ENCODE measurements at places on chromosomes 6 and 20.

GRCh38 chr6:125120054-125120590, 33.5 kb upstream of the TPD52L1 start:
- DNase-seq: no peak

GRCh38 chr6:97462031-97462430, 179.0 kb upstream of the MMS22L start:
- DNase-seq: no peak

DNA sequence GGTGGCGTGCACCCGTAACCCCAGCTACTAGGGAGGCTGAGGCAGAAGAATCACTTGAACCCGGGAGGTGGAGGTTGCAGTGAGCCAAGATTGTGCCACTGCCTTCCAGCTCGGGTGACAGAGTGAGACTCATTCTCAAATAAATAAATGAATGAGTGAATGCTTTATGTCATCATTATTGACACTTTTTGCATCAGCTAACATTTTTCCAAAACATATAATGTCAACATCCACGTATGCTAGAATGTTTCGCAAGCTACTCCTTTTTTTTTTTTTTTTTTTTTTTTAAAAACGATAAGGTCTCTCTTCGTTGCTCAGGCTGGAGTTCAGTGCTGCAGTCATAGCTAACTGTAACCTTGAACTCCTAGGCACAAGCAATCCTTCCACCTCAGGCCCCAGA, 72.2 kb downstream of the SENP6 start:
- DNase-seq: no peak

DNA sequence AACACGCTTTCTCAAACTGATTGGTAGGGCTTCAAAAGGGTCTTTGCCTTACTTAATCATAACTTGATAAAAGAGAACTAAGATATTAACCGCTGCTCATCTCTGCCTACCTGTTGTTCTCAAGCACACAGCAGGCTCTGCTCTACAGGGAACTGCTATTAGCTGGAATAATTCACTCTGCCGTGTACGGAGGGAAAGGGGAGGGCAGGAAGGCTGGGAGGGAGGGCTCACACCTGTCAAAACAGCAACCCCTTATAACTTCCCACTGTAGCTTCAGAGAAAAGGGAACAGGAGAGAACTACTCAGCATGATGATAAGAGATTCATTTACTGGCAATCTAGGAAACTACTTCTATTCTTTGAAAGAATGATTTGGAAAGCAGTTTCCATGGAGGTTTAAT, 75.1 kb downstream of the ZMYND8 start:
- no peak for DNase-seq

DNA sequence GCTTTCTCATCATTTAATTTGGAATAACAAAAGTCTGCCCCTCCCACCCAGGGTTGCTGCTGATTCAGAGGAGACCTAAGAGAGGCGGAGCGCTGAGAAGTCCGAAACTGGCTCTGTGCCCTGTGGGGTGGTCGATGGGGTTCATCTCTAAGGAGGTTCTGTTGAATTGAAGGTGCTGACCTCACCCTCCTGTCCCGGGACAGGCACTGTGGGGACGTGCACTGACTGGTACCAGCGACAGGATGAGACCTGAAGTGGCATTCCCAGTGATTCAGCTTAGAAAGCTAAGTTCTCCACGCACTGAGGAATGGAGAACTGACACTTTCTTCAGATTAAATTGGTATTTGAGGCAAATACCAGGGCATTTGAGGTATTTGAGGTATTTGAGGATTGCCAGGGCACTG, 1.3 kb downstream of the GUCA1B start:
- no peak for DNase-seq

DNA sequence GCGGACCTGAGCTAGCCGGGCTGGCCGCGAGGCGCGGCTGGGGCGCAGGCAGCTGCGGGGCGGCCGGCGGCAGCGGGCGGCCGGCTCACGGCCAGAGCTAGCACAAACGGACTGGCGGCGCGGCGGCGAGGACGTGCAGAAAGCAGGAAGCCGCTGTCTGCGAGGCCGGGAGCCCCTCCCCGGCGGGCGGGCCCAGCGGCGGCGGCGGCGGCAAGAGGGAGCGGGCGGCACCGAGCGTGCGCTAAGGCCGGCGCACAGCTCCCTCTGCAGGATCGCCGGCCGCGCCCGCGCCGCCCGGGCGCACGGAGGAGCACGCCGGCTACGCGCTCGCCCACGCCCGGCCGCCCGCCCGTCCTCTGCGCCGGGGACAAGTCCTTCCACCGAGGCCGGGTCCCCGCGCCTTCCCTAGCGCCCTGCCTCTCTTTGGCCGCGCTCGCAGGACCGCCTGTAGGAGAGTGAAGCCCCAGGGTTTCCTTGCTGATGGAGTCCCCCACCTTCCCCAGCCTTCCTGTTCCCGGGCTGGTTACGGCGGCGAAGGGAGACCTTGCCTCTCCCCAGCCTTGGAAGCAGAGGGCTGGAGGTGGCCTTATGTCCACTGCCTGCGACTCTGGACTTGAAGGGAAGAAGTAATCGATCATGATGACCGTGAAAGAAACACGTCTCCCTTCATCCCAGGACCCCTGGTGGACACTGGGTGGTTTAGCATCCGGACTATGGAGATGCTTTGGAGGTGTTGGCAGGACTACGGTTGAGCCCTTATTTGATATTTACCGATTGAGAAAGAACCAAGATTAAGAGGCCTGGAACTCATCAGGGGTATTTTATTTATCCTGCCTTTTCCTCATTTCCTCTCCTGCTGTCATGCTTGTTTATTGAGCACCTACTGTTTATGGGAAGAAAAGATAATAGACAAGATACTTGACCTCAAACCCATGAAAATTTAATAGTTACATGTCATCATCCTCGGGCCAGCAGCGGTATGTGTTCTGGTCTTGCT, at the start of gene PREP:
TSS of gene PREP (minus strand) at position 144 of the 997 bp plus-strand sequence. CDS start 191 bp downstream, outside the sequence.
- peak; percentile 83 for DNase-seq

DNA sequence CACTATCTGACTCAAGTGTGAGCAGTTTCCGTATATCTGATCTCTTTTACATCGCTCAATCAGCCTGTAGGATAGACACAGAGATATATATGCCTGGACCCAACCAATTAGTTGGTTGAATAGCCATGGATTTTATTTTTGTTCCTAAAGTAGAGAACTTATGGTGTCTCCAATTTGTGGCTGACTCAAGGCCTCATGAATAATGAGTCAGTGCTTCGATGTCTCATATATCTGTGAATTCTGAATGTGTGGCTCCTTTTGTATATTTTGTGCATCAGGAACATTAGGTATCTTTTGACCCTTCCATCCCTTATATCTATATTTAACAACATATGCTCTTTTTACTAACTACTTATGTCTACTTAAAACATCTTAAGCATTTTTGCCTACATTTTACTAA, 64.5 kb downstream of the OR2B2 start:
- no peak for DNase-seq

GRCh38 chr6:329888-330691, 37.8 kb downstream of the DUSP22 start:
- DNase-seq: no peak

DNA sequence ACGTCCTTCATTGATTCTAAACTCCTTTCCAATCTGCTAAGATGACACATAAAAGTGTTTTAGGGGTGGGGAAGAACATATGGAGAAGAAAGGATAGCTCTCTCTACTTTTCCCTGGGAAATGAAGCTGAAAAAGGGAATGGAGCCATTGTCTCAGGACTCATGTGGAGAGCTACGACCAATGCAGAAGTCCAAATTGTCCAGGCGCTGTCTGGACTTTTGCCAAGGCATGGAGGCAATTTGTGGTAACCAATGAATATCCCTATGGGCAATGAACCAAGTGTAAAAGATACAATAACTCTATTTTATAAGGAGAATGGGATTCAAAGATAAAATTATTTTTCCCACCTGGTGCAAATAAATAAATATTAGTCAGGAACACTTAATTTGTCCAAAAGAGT, 16.1 kb downstream of the FBXL4 start:
- no peak for DNase-seq

Data from hypothalamus (tissue), 51 donors.